ENCODE measurements at places on chromosomes 6 and 20.

DNA sequence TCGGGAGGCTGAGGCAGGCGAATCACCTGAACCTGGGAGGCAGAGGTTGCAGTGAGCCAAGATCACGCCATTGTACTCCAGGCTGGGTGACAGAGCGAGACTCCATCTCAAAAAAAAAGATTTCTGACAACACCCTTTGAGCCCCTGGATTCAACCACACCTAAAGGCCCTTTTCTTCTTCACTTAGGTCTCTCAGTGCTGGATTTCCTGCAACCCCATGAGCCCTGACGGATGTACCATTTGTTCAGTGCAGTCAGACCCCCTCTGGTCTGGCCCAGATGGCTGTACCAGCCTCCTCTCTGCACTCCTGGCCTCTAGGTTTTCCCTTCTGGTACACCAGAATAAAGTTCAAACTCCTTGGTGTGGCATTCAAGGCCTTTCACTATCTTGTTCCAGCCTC lies 9.1 kb upstream of the NOL4L start:
- no peak for DNase-seq

DNA sequence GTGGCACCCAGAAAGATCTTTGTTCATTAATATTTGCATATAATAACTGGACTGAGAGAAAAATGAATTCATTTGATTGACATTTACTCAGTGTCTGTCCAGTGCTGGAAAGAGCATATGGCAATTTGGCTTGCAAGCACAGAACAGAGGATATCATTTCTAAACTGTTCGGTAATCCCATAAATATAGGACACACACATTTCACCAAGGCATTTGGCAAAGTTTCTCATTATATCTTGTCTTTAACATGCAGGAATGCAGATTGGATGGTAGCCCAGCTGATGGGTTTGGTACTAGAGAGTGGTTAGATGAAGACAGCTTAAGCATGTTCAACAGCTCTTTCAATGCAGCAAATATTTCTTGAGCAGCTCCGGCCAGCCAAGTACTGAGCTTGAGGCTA lies 259.2 kb downstream of the PRKN start:
- DNase-seq = no peak

GRCh38 chr6:44914141-44914540 lies 414.0 kb upstream of the RUNX2 start:
- no peak for DNase-seq

DNA sequence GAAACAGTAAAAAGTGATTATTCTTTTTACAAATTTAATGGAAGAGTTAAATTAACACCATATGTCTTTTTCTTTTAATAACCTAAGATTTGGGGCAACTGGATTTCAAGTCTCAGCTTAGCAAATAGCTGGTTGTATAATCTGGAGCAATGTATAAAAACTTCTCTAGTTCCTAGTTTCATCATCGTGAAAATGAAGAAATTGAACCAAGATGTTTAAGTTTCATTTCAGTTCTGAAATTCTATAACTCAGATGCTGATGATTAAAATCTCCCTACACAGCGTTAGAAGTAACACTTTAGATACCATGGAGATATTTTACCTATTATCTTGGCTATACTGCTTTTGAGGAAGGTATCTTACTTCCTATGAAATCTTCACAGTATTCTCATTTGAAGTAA lies 252.0 kb downstream of the KIF16B start:
- DNase-seq = no peak

DNA sequence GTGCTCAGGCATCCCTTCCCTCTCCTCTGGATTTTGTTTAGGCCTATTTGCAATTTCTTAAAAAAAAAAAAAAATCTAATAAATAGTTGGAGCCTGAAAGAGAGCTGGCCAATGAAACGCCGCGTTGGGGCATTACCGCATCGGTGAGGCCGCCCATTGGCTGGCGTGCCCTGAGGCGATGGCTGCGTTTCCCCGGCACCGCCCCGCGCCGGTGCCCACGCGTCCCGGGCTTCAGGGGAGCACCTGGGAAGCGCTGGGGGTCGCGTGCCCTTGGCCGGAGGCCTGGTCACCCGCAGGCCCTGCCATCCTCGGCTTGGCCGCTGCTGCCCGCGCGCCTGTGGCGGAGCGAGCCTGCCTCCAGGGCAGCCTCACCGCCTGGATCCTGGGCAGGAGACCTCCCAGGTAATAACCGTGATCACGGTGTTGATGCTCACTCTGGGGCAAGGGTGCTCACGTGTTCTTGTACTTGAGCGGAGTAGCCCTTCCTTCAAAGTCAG lies 155.4 kb downstream of the NRN1 start:
- no peak for DNase-seq

- no peak for DNase-seq
These were observed 26.8 kb upstream of the DDR1 start for GRCh38 chr6:30857549-30857948.

- DNase-seq = no peak
These were observed 58.0 kb downstream of the TBXT start for GRCh38 chr6:166109608-166110007.

DNA sequence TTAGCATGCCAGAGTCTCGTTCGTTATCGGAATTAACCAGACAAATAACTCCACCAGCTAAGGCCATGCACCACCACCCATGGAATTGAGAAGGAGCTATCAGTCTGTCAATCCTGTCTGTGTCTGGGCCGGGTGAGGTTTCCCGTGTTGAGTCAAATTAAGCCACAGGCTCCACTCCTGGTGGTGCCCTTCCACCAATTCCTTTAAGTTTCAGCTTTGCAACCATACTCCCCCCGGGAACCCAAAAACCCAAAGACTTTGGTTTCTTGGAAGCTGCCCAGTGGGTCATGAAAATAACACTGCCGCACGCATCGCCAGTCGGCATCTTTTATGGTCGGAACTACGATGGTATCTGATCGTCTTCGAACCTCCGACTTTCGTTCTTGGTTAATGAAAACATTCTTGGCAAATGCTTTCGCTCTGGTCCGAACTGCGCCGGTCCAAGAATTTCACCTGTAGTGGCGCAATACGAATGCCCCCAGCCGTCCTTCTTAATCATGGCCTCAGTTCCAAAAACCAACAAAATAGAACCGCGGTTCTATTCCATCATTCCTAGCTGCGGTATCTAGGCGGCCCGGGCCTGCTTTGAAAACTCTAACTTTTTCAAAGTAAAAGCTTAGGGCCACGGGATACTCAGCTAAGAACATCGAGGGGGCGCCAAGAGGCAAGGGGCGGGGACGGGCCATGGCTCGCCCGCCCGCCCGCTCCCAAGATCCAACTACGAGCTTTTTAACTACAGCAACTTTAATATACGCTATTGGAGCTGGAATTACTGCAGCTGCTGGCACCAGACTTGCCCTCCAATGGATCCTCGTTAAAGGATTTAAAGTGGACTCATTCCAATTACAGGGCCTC lies 1958.5 kb upstream of the DEFB115 start:
- DNase-seq = no peak

- DNase-seq = no peak
These were observed 30.3 kb downstream of the LRFN2 start for GRCh38 chr6:40556881-40557280.

DNA sequence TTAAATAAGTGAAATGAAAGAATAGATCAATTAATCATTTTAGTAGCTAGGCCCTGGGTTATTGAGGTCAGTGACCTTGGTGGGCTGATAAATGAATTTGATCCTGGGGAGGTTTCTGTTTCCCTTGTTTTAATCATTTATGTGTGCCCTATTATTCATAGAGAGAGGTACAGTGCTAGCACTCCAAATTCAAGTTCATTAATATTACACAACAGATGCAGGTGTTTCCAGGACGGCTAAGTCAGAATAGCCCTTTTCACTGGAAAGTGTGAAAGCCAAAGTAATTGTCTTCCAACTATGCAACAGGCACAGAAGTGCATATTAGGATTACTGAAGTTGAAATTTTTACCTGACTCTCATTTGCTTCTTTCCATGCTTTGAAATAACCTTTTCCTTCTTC lies 61.7 kb upstream of the SGK1 start:
- DNase-seq = no peak

DNA sequence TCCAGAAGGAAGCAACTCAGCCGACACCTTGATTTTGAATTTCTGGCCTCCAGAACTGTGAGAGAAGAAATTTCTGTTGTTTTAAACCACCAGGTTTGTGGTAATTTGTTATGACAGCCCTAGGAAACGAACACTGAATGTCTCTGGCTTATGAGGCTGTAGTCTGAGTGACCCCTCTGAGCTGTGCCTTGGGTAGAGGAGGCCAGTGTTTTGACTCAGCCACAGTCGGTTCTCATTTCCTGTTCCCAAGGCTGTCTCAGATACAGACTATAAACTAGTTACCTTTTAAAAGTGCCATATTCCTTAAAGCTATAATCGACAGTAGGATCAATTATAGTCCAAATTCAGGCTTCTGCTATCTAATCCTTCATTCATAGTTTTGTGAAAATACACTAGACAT lies 391.2 kb upstream of the MAP3K7 start:
- no peak for DNase-seq

DNA sequence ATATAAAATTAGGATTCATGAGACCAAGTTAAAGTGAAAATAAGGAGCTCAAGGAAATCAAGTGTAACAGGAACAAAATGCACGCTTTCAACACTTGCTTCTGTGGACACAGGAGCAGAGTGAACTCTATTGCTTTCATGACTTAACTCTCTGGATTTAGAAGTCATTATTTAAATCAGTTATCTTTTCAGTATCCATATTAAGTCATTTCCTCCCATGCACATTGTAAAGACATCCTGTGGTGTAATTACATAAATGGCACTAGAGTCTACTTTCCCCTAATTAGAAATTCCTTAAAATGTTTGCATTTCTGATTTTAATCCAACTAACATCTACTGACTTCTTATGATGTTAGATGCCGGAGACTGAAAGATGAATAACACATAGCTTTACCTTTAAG lies 88.0 kb downstream of the INSM1 start:
- no peak for DNase-seq

DNA sequence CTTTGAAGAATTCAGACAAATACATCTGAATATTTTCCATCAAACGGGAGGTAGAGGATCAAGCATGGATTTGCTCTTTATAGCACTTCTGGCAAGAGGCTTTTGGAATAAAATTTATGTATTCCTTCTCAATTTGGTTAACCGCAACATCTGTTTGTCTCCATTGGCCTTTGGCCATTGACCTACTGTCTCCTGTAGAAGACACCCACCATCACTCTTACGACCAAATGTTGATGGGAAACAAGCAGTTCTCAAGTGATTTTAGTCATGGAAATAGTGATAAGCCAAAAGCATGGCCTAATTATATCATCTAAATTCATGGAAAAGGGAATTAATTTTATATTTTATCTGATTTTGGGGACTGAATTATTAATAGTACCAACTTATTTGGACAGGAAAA lies 591.9 kb downstream of the CD109 start:
- DNase-seq = no peak

DNA sequence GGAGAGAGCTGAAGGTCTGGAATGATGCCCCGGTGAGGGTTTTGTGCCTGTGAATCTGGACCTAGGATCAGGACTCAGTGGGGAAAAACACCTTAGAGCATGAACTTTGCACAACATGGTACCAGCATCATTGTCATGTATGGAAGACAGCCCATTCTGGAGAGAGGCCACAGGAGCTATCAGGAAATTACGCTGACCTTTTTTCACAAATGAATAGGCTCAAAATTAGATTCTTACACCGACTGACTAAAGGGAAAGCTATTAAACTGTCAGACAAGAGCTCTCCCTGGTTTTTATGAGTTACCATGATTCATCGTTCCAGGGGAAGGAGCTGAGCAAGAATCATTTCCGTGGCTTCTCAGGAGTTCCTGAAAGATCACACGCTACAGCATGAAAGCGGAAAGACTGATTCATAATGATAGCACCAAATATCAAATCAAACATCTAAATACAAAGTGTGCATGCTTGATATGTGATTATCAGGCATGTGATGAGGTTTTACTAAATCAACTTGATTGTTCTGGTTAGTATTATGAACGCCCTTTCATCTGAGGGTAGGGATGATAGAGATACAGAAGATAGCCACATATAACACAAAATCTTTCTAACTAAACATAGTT lies 224.9 kb upstream of the SMLR1 start:
- peak; percentile 59 for DNase-seq

GRCh38 chr20:36112112-36112511 lies 42.4 kb upstream of the EPB41L1 start:
- no peak for DNase-seq

GRCh38 chr6:117264692-117265409 lies 507 bp upstream of the VGLL2 start:
- peak; percentile 57 for DNase-seq

DNA sequence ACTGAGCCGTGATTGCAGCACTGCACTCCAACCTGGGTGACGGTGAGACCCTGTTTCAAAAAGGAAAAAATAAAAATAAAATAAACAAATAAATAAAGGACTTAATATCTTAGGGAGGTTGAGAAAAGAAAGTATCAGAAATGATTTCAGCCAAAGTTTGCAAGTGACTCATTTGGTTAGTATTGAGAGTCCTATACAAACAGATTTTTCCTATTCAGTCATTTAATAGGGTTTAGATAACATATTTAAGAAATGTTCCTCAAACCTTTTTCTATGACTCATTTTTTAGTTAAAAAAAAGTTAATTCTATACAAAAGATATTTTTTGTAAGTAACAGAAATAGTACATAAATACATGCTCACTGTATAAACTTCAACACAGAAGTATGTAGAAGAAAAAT lies 235.1 kb downstream of the GJA1 start:
- no peak for DNase-seq

DNA sequence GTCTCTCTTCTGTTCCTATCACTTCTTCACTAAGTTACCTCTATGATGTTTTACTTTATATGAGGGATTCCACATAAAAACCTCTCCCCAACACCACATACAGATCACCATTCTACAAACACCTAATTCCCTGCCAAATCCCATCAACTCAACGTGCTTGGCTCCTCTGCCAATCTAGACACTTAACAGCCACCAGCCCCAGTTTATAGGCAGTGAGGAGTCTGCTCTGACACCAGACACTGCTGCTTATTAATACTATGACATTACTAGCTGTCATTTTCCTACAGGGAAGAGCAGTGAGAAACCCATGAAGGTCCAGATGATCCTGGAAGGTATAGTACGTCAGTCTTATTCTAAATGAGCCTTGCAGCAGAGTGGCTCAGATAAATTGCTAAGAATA lies 104.3 kb downstream of the CHD6 start:
- DNase-seq = no peak

DNA sequence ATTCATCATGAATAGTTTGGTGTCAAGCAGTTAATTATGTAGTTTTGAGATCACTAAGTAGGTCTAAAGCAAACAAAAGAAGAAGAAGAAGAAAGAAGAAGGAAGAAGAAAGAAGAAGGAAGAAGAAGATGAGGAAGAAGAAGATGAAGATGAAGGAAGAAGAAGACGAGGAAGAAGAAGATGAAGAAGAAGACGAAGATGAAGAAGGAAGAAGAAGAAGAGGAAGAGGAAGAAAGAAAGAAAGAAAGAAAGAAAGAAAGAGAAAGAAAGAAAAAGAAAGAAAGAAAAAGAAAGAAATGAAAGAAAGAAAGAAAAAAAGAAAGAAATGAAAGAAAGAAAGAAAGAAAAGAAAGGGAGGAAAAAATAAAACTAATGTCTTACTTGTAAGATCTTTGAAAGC lies 9.2 kb downstream of the TMC2 start:
- no peak for DNase-seq

GRCh38 chr6:108707328-108707976 lies 140.8 kb upstream of the ARMC2 start:
- no peak for DNase-seq

- DNase-seq = no peak
These were observed 17.2 kb downstream of the ABT1 start for GRCh38 chr6:26613689-26614683.
